Activated naive CD4-positive, alpha-beta T cell treated with anti-CD3 and anti-CD28 coated beads, Interleukin-2, amount 50 U/mL, for 72 hours (primary cell): ENCODE measurements at places on chromosomes 3 and 15. TPM values are rescaled to one million over a fixed set of nuclear protein-coding genes. Genes with fewer than 3 reads are reported as not detected.

GRCh38 chr3:125067225-125067624 lies 11.4 kb upstream of the HEG1 start:
- DNase-seq, result no peak

- DNase-seq, result no peak
Observed at GRCh38 chr15:100301910-100302431, 39.8 kb downstream of the ADAMTS17 start.

- DNase-seq, result no peak
Observed at GRCh38 chr3:160265088-160265487, 39.9 kb downstream of the C3orf80 start.

- no peak for DNase-seq
Observed at GRCh38 chr15:78244101-78244500, 9.7 kb upstream of the ACSBG1 start.

DNA sequence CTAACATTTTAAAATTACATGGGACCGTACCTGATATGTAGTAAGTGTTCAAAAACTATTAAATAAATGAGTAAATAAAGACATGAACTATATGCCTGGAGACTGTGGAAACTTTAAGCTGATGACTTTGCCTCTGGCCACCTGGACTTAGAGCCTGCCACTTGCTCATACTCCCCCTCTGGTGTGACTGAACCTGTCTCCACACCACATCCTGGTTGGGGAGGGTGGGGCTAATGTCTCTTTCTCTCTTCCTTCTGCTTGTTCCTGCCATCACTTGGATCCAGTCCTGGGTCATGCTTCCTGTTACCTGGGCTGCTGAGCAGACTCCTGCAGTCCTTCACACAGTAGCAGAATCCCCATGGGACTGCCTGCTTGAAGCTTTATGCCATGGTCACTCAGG lies 8.2 kb upstream of the TMEM158 start:
- DNase-seq, result no peak

DNA sequence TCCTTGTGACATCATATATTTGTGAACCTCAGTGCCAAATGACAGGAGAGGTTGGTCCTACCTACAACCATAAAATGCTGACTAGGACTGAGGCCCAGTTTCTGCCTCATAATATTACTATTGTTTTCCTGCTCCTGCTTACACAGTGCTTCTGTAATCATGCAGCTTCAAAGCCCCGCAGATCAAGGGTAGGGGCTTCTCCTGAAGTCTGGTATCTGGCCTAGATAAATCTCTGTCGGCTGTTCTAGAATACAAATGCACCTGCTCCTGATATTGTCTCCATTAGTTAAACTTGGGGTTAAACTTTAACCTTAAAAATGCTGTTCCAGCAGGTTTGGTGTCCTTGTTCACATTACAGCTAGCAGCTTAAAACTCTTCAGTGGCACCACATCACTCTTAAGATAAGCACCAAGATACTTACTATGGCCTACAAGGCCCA lies 552.4 kb downstream of the TUSC7 start:
- DNase-seq, result no peak

DNA sequence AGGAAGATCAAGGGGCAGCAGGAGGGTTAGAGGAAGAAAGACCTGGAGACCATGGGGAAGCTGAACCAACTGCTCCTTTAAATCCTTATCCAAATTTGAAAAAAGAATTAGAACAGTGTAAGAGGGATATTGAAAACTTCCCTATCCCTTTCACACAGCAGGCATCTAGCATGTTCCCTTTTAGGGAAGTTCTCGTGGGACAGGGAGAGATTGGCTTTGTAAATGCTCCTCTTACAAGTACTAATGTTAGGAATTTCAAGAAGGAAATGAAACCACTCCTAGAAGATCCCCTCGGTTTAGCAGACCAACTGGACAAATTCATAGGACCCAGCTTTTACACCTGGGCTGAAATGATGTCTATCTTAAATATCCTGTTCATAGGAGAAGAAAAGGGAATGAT lies 41.5 kb downstream of the PPCDC start:
- no peak for DNase-seq

RAD51 gene
- 39.5 TPM for total RNA-seq

SAMMSON gene
- not detected for total RNA-seq
